Activated gamma-delta T cell treated with Interleukin-2 at 50 U/mL for 16 hours (primary cell): ENCODE measurements at places on chromosomes 2 and 18.

- no peak for DNase-seq
Measured at GRCh38 chr2:219629976-219630695, 2.7 kb downstream of the SLC4A3 start.

- DNase-seq, result no peak
Measured at GRCh38 chr18:2111456-2111855, 459.8 kb downstream of the METTL4 start.

GRCh38 chr2:236936446-236936940 lies 149.2 kb upstream of the COPS8 start:
- no peak for DNase-seq

DNA sequence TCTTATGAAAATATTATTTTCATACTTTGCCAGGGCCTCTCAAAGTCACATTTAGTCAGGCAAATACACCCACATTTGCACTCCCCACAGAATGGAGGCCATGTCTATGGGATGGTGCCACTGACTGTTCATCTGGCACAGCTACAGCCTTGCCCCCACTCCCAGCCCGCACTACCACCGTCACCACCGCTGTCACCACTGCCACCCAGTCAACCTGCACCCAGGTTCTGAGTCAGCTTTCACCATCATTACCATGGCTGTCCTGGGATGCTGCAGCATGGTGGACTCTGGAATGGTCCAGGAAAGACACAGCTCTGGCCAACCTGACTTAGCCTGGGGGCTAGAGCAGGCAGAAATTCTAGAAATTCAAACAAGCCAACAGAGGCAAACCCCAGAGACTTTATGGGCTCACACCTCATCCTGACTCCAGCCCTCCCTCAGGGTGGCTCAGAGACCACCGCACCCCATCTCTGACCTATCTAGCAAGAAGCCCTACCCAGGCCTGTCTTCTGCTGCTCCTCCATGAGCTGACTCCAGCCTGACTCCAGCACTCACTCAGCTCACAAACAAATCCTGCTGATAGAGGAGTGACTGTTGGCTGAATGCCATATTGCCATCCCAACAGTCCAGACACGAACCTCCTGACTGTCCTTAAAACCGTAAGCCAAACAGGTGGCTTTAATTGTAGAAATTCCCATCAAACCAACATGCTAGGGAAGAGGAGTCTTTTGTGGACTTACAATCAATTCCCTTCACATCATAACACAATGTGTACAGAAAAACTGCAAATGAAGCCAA lies 28.0 kb downstream of the DNER start:
- no peak for DNase-seq

- peak; percentile 26 for DNase-seq
Measured at GRCh38 chr2:100812116-100812515, 7.8 kb upstream of the NPAS2 start.

GRCh38 chr2:24365051-24365450 lies 4.7 kb upstream of the ITSN2 start:
- no peak for DNase-seq
